ENCODE measurements at places on chromosomes 3 and 15.
A peak's percentile ranks its signal among the peaks of the same experiment; 100 is the strongest.

- no peak for DNase-seq
Observed at GRCh38 chr3:189744235-189744634, 113.0 kb downstream of the TP63 start.

GRCh38 chr3:175073219-175073905 is 214.2 kb downstream of the NAALADL2 start:
- DNase-seq, result no peak

DNA sequence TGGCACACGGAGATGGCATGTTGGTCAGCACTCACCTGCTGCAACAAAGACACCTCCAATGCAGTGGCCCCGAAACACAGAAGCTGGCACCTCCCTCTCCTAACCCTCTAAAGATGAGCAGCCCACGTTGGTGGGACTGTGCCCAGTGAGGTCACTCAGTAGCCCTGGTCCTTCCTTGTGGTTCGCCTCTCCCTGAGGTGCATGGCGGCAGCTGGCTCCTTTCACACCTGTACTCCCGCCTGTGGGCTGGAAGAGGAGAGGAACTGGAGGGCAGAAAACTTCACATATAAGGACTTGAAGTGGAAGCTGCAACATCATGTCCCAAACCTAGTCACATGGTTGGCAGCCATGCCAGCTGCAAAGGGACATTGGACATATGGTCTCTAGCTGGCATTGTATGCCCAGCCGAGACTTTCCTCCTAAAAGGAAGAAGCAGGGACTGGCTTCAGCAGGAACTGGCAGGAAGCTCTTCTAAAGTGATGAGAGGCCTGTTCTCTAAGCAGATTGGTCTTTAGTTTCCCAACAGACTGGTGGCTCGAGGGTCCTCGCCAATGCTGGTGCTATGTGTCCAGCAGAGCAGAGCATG is 10.8 kb upstream of the C3orf22 start:
- no peak for DNase-seq

DNA sequence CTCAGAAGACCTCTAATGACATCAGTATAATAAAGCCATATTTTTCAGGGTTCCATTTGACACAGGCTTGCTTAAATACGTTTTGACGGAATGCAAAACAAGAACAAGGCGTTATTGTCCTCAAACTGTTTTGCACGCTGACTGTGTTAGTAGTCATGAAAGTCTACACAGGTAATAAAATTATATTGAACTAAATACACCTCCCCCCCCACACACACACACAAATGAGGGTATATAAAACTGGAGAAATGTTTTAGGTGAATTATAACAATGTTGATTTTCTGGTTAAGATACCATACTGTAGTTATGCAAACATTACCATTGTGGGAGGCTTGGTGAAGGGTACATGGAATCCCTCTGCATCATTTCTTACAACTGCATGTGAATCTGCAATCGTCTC is 257.1 kb upstream of the ARRDC4 start:
- DNase-seq, result no peak

DNA sequence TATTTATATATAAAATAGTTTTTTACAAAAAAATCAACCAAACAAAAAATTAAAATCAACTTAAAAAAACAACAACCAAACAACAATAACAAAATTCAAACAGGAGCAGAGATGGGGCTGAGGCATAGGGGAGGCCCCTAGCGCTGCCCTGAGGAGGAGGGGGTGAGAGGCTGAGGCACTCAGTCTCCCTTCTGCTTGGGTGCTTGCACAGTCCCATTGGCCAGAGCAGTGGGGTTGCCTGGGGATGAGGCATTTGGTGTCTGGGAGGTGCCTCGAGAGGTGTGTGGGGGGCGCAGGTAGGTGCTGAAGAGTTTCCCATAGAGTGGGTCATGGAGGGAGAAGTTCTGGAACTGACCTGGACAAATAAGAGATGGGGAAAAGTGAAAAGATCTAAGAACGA is 8.0 kb downstream of the LPCAT4 start:
- DNase-seq, result no peak

- no peak for DNase-seq
Observed at GRCh38 chr3:114221165-114221880, 16.1 kb downstream of the ZNF80 start.

DNA sequence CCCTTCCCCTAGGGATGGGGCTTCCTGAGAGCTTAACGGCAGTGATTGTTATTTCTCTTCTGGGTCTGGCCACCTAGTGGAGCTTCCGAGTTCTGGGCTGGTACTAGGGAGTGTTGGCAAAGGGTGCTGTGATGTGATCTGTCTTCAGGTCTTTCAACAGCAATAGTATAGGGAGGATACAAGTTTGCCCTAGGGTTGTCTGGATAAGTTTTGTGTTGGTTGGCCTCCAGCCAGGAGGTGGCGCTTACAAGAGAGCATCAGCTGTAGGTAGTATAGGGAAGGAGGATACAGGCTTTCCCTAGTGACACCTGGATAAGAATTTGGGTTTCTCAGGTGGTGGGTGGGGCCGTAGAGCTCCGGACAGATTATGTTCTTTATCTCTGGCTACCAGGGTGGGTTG is 19.2 kb upstream of the CPOX start:
- DNase-seq, result no peak

GRCh38 chr3:9937486-9938238 is 4.0 kb downstream of the CRELD1 start:
- DNase-seq, result no peak

DNA sequence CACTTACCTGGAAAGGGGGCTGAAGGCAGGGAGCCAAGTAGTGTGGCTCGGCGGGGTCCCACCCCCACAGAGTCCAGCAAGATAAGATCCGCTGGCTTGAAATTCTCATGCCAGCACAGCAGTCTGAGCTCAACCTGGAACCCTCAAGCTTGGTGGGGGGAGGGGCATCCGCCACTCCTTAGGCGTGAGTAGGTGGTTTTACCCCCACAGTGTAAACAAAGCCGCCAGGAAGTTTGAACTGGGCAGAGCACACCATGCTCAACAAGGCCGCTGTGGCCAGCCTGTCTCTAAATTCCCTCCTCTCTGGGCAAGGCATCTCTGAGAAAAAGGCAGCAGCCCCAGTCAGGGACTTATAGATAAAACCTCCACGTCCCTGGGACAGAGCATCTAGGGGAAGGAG is 156.3 kb downstream of the KBTBD8 start:
- no peak for DNase-seq

DNA sequence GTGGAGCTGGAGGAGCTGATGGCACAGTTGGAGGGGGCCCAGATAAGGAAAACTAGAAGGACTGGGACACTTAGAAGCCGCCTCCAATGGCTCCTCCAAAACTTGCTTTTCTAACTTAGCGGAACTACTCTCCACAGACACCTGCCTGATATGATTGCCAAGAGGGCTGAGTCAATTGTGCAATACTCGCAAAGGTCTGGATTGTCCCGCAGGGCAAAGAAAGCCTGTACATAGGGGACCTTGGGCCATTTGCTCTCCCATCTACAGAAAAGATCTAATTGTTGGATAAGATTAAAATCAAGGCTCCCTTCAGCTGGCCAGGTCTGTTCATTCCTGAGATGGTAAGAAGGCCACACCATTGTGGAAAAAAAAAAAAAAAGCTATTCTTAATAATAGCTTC is 69.7 kb upstream of the ATP11B start:
- no peak for DNase-seq

DNA sequence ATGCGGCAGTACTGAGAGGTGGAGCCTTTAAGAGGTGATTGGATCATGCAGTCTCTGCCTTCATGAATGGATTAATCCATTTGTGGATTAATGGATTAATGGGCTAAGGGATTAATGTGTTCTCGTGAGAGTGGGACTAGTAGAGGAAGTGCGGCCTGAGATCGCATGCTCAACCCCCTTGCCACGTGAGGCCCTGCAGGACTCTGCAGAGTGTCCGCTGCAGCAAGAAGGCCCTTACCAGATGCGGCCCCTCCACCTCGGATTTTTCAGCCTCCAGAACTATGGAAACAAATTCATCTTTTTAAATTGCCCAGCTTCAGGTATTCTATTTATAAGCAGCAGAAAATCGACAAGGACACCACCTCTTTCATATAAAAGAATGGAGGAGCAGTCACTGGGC is 148.8 kb downstream of the TPRA1 start:
- DNase-seq, result no peak

GRCh38 chr3:195768414-195768813 is 43.3 kb downstream of the MUC4 start:
- DNase-seq, result no peak

- DNase-seq, result peak; percentile 44
Observed at GRCh38 chr3:77038468-77038929, 1.4 kb upstream of the ROBO2 start.

- no peak for DNase-seq
Observed at GRCh38 chr3:77045686-77046085, 5.8 kb downstream of the ROBO2 start.

DNA sequence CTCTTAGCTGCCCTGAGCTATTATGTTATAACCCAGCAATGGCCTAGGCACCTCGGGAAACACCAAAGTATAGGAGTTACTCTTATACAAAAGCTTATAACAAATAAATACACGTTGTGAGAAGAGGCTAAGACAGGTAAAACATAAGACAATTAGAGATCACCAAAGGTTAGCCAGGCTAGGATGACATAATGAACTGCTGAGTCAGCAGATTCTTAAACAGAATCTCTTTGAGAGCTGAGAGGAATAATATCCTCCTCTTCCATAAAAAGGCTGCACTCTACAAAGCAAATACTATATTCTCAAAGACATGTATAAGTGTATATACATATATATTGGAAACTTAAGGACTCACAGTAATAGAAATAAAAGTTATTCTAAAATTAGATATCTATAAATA is 37.2 kb downstream of the GOLIM4 start:
- DNase-seq, result no peak

DNA sequence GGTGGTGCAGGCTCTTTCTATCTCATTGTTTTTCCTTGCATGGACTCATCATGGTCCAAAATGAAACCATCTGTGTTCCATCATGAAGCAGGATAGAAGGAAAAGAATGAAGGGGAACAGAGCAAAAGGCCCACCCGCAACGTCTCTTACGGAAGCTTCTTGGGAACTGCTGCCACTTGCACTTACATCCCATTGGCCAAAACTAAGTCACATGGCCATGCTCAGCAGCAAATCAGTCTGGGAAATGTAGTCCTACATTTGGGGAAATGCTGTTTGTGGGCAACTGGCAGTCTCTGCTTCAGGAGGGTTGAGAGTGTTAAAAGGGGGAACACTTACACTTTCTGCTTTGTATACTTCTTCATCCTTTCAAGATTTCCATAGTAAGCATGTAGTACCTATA is 191.6 kb downstream of the SV2B start:
- DNase-seq, result no peak

GRCh38 chr3:152047465-152047864 is 174.0 kb downstream of the SUCNR1 start:
- no peak for DNase-seq

GRCh38 chr3:112530573-112530972 is 31.2 kb downstream of the ATG3 start:
- no peak for DNase-seq

- DNase-seq, result no peak
Observed at GRCh38 chr3:195226900-195227447, 44.0 kb downstream of the XXYLT1 start.

DNA sequence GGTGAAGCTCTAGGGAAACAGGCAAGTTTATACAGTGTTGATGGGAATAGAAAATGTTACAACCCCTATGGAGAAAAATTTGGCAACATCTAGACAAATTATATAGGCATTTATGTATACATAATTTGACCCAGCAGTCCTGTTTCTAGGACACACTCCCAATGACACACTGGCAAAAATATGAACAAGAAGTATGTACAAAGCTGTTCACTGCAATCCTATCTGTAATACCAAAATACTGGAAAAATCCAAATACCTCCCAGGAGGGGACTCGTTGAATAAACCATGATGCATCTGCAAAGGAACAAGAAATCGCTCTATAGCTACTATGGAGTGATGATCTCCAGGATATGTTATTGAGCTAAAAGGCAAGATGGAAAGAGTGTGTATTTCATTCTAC is 8.5 kb downstream of the BFSP2 start:
- no peak for DNase-seq

- DNase-seq, result no peak
Observed at GRCh38 chr3:169710619-169711018, 47.1 kb upstream of the MECOM start.
